MCF 10A (cell line): ENCODE measurements at places on chromosomes 7 and 10. TPM values are rescaled to one million over a fixed set of nuclear protein-coding genes. Genes with fewer than 3 reads are reported as not detected.
A peak's percentile ranks its signal among the peaks of the same experiment; 100 is the strongest.

GRCh38 chr7:16619979-16620408 lies 25.6 kb downstream of the ANKMY2 start:
- peaks cover 40% of the 10 kb centered on the region for H3K36me3 ChIP-seq
- no peak overlapping the region for H3K4me3 ChIP-seq
- no peaks in the 10 kb centered on the region for H3K27me3 ChIP-seq
- H3K4me1 ChIP-seq = no peaks in the 10 kb centered on the region
- DNase-seq = peak; percentile 7
- no peak overlapping the region for H3K27ac ChIP-seq

- no peak overlapping the region for H3K4me3 ChIP-seq
- peak overlapping the region; percentile 80 for H3K27ac ChIP-seq
- peaks cover 5% of the 10 kb centered on the region for H3K4me1 ChIP-seq
- H3K36me3 ChIP-seq = peaks cover 4% of the 10 kb centered on the region
- H3K27me3 ChIP-seq = no peaks in the 10 kb centered on the region
- DNase-seq = peak; percentile 90
These were observed 55.1 kb upstream of the PTPN12 start for GRCh38 chr7:77482015-77482414.

DNA sequence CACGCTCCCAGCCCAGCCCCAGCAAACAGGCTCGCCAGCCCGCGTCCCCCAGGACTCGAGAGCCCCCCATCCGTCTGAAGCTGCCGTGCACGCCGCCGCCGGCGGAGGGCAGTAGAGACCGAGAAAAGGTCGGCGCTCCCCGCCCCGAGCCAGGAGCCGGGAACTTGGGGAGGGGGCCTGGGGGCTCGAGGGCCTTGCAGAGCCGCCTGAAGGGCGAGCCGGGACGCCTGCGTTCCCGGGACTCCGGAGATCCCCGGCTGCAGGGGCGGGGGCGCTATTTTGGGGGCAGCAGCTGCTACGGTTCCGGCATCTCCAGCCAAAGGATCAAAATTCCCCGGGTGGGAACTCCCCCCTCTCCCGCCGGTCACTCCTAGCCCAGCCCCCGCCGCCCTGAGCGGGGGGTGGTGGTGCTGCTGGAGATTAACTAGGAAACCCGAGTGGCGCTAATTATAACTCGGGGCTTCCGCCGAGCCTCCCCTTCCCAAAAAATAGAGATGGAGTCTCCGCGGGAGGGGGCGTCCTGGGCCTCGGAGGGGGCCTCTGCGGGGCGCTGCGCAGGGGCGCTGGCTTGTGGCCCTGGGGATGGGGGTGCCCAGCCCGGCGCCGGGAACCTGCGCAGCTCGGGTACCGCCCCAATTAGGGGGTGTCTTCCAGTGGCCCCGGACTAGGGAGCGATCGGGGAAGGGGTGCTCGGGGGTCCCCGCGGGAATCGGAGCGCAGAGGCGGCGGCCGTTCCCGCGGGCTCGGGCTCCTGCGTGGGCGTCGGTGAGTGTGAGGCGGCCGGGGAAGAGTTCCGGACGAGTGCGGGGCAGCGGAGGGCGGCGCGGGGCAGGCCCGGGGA lies 608 bp downstream of the ACHE start:
- peak overlapping the region; percentile 33 for H3K4me3 ChIP-seq
- no peak for DNase-seq
- peaks cover 26% of the 10 kb centered on the region for H3K27me3 ChIP-seq
- peaks cover 21% of the 10 kb centered on the region for H3K4me1 ChIP-seq
- no peaks in the 10 kb centered on the region for H3K36me3 ChIP-seq
- H3K27ac ChIP-seq = no peak overlapping the region

The LRRC4 gene
- total RNA-seq = not detected in 2 replicates

GRCh38 chr7:2237109-2237602 lies 4.4 kb upstream of the MAD1L1 start:
- H3K36me3 ChIP-seq = peaks cover 46% of the 10 kb centered on the region
- peak overlapping the region; percentile 68 for H3K27ac ChIP-seq
- H3K4me1 ChIP-seq = no peaks in the 10 kb centered on the region
- no peaks in the 10 kb centered on the region for H3K27me3 ChIP-seq
- no peak for DNase-seq
- H3K4me3 ChIP-seq = no peak overlapping the region

- no peak overlapping the region for H3K4me3 ChIP-seq
- H3K4me1 ChIP-seq = peaks cover 32% of the 10 kb centered on the region
- DNase-seq = no peak
- peaks cover 7% of the 10 kb centered on the region for H3K27me3 ChIP-seq
- no peak overlapping the region for H3K27ac ChIP-seq
These were observed 7.5 kb upstream of the FAM131B start for GRCh38 chr7:143369678-143370651.

- H3K36me3 ChIP-seq = peaks cover 6% of the 10 kb centered on the region
- H3K27me3 ChIP-seq = no peaks in the 10 kb centered on the region
- DNase-seq = no peak
- H3K27ac ChIP-seq = no peak overlapping the region
- no peaks in the 10 kb centered on the region for H3K4me1 ChIP-seq
These were observed 58.5 kb upstream of the LRGUK start for GRCh38 chr7:134068670-134069069.

DNA sequence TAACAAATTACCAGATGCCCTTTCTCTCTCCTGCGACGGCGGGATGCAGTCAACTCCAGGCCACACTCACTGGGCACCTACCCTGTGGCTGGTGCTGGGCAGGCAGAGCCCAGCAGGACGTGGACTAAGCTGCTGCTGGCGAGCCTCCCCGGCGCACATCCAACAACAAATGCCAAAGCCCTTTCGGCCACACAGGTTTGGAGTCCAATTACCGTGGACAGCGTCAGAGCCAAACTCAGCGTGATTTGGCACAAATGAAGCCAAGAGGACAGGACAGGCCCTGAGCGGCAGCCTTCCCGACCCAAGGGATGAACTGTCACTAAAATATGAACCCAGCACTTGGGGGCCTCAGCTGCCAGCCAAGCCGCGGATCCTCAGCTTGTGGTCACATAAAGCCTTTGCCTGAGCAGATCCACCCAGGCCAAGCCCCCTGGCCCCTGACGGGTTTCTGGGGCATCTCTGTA lies 28.4 kb downstream of the DAGLB start:
- peak overlapping the region; percentile 64 for H3K27ac ChIP-seq
- no peak for DNase-seq
- H3K27me3 ChIP-seq = no peaks in the 10 kb centered on the region
- H3K36me3 ChIP-seq = peaks cover 66% of the 10 kb centered on the region
- H3K4me1 ChIP-seq = peaks cover 5% of the 10 kb centered on the region

DNA sequence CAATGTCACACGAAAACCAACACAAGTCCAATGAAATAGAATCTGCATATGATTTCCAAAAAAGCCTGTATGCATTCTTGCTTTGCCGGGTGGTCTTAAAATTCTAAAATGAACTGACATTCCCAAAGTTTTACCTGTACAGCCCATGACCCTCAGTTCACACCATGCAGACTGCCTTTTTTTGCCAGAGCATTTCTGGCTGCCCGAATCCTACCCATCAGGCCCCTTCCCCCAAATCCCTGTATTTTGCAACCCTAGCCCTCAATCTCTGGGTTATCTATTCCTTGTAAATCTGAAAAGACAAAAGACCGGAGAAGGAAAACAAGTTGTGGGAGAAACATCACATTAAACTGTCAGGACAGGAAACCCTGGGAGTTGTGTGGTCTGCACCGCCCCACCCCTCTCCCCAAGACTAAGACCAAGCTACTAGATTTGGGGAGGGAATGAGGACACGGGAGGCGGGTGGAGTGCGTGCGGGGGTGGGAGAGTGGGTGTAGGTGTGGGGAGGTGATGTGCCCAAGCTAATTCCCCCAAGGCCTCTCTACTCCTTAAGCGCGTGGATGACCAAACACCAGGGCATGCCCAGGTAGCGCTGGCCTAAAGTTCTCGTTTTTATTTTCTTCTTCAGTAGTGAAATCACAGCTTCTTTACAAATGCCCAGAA lies 1.4 kb downstream of the JCAD start:
- H3K36me3 ChIP-seq = no peaks in the 10 kb centered on the region
- H3K27ac ChIP-seq = no peak overlapping the region
- peak overlapping the region; percentile 18 for H3K4me3 ChIP-seq
- H3K4me1 ChIP-seq = peaks cover 6% of the 10 kb centered on the region
- DNase-seq = no peak

DNA sequence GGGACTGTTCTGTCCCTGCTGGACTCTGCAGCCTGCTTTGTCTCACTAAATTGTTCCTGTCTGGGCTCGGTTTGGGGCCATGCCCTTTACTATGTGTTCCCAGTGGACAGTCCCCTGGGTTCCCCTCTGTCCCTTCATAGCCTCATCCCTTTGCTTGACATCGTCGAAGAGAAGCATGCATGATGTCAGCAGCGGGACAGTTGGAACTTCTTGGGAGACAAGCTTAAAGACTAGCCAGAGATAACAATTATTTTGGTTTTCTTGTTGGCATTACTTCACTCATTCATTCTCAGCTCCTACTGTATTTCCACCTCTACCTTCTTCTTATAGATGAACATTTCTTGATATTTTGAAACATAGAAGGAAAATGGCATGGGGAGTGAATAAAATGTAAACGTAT lies 2.7 kb downstream of the EPHB6 start:
- peaks cover 35% of the 10 kb centered on the region for H3K4me1 ChIP-seq
- no peak for DNase-seq
- H3K27ac ChIP-seq = no peak overlapping the region
- H3K27me3 ChIP-seq = peaks cover 33% of the 10 kb centered on the region
- H3K4me3 ChIP-seq = no peak overlapping the region

DNA sequence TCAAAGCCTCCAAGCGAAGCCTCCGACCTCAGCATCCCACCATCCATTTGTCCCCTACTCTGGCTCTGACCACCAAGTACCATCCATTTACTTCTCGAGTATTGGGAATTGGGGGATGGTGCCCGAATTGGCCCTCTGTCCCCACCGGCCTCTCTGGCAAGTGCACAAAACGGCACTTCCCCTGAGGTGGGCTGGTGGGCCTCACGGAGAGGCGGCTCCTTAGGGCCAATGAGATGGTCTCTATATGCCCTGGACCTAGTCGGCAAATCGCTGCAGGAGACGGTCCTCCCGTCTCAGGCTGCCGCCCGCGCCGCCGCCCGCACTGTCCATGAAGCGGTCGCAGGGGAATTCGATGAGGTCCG lies 2.8 kb downstream of the TRIL start:
- no peak overlapping the region for H3K4me3 ChIP-seq
- H3K27me3 ChIP-seq = no peaks in the 10 kb centered on the region
- no peak for DNase-seq
- H3K27ac ChIP-seq = no peak overlapping the region
- peaks cover 6% of the 10 kb centered on the region for H3K4me1 ChIP-seq

The TRIM50 gene
- total RNA-seq = not detected in 2 replicates

DNA sequence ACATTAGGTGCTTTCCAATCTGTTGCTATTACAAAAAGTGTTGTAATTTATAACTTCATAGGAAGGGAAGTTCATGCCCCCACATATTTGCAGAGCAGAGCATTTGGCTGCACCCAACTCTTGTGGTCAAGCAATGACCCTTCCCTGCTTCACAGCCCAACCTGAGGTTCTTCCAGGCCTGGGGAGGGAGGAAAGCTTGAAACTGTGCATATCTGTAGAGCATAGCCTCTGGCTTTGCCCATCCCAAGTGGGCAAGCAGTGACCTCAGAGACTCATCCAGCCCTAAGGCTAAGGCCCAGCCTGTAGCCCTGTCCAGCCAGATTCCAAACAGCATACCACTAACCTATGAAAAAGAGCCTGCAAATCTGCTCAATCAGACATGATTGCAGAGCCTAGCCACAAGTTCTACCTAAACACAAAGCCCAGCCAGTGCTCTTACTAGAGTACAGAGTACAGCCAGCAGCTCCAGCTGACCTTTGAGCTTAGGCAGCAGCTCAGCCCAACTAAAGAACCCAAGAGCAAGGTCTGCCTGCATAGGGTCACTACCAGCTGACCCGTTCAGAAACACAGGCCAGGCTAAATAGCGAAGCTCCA lies 14.4 kb upstream of the GSTK1 start:
- peaks cover 18% of the 10 kb centered on the region for H3K4me1 ChIP-seq
- peak; percentile 6 for DNase-seq
- H3K4me3 ChIP-seq = no peak overlapping the region
- H3K27me3 ChIP-seq = no peaks in the 10 kb centered on the region
- no peaks in the 10 kb centered on the region for H3K36me3 ChIP-seq

The WDFY4 gene
- not detected in 2 replicates for total RNA-seq

DNA sequence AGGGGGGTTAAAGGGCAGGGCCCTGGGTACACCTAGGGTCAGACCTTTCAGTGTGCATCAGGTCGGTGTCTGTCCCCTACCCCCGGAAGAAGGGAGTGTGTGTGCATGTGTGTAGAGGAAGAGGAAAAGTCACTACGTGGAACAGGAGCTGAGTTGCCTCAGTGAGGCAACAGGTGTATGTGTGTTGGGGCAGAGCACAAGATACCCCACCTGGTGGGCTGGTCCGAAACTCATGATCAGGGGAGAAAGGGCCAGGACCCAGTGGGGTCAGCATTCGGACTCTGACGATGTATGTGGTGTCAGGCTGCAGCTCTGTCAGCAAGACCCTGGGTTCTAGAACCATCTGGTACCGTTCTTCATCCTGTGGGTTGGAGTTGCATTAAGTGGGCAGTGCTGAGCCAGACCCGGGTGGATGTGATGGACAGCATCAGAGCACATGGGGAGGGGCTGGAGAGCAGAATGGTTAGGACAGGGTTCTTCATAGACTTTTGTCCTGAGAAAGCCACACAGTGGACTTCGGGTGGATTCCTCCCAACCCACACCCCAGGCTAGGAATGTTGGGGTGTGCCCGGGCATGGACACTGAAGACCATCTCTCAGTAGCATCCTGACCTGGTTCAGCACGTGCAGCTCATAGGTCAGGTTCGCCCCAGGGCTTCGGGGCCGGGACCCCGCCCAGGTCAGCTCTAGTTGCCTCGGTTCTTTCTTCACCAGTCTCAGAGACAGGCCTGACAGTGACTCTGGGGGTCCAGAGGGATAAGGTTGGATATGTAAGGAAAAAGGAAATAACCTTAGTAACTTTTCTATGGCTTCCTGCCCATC lies 10.7 kb downstream of the EPHA1 start:
- no peak for DNase-seq
- H3K36me3 ChIP-seq = peaks cover 10% of the 10 kb centered on the region

DNA sequence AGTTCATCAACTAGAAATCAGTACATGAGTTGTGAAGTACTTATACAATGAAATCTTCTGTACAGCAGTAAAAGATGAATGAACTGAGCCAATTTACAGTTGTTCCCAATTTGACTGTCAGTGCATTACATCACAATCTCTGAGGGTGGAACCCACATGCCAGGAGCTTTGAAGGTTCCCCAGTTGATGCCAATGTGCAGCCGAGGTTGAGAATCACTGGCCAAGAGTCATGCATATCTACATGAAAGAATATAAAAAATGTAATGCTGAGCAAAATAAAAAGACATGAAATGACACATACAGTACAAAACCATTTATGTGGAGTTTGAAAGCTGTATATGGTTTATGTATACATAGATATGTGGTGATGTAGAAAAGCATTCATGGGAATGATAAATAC lies 22.1 kb upstream of the CCNJ start:
- DNase-seq = no peak
- no peaks in the 10 kb centered on the region for H3K27me3 ChIP-seq
- no peak overlapping the region for H3K27ac ChIP-seq
- H3K36me3 ChIP-seq = no peaks in the 10 kb centered on the region
- H3K4me1 ChIP-seq = peaks cover 5% of the 10 kb centered on the region
- no peak overlapping the region for H3K4me3 ChIP-seq

The CROT gene
- 5.7 and 6.5 TPM in 2 replicates for total RNA-seq

The CPA2 gene
- total RNA-seq = not detected in 2 replicates

GRCh38 chr10:9166770-9167169 lies 1112.3 kb downstream of the GATA3 start:
- no peaks in the 10 kb centered on the region for H3K4me1 ChIP-seq
- no peak overlapping the region for H3K27ac ChIP-seq
